ENCODE measurements at places on chromosomes 6 and 20. TPM values are rescaled to one million over a fixed set of nuclear protein-coding genes. Genes with fewer than 3 reads are reported as not detected.

FHL5 gene
- not detected for total RNA-seq

- no peaks in the 10 kb centered on the region for H3K27me3 ChIP-seq
- no peak for DNase-seq
- no peak overlapping the region for H3K4me3 ChIP-seq
Observed at GRCh38 chr20:25744261-25744660, 47.6 kb upstream of the ZNF337 start.

- H3K27ac ChIP-seq = no peak overlapping the region
- H3K36me3 ChIP-seq = no peaks in the 10 kb centered on the region
- no peaks in the 10 kb centered on the region for H3K4me1 ChIP-seq
- no peak for DNase-seq
- no peak overlapping the region for H3K4me3 ChIP-seq
- peaks cover 15% of the 10 kb centered on the region for H3K27me3 ChIP-seq
Observed at GRCh38 chr20:46169245-46170171, 51.4 kb downstream of the CD40 start.

- no peaks in the 10 kb centered on the region for H3K4me1 ChIP-seq
- H3K27me3 ChIP-seq = no peaks in the 10 kb centered on the region
- no peak overlapping the region for H3K27ac ChIP-seq
- H3K4me3 ChIP-seq = no peak overlapping the region
Observed at GRCh38 chr6:35786810-35787209, 6.0 kb downstream of the CLPSL1 start.

GRCh38 chr20:8414586-8415274 is 282.7 kb downstream of the PLCB1 start:
- H3K4me1 ChIP-seq = no peaks in the 10 kb centered on the region
- no peak overlapping the region for H3K4me3 ChIP-seq
- DNase-seq = no peak
- no peaks in the 10 kb centered on the region for H3K27me3 ChIP-seq

- peaks cover 4% of the 10 kb centered on the region for H3K4me1 ChIP-seq
- H3K27me3 ChIP-seq = no peaks in the 10 kb centered on the region
- peak; percentile 35 for DNase-seq
Observed at GRCh38 chr6:151620179-151620578, 126.4 kb downstream of the CCDC170 start.

DNA sequence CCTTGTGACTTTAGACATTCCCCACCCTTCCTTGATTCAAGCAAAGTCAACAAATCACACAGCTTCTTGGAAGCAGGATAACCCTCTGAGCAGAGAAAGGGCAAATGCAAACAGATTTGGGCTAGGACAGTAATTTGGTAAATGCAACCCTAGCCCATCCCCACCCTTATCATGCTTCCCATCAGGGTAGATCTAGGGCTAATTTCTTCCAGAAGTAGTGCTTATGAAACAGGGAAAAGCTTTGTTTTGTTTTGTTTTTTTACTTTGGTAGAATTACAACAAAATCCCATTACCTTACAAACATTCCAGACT is 525.1 kb upstream of the NOX3 start:
- H3K4me3 ChIP-seq = no peak overlapping the region
- no peak overlapping the region for H3K27ac ChIP-seq
- no peaks in the 10 kb centered on the region for H3K27me3 ChIP-seq
- no peaks in the 10 kb centered on the region for H3K4me1 ChIP-seq
- DNase-seq = no peak
- no peaks in the 10 kb centered on the region for H3K36me3 ChIP-seq

Data from H9 (cell line).